ENCODE measurements at places on chromosomes 5 and 9.

DNA sequence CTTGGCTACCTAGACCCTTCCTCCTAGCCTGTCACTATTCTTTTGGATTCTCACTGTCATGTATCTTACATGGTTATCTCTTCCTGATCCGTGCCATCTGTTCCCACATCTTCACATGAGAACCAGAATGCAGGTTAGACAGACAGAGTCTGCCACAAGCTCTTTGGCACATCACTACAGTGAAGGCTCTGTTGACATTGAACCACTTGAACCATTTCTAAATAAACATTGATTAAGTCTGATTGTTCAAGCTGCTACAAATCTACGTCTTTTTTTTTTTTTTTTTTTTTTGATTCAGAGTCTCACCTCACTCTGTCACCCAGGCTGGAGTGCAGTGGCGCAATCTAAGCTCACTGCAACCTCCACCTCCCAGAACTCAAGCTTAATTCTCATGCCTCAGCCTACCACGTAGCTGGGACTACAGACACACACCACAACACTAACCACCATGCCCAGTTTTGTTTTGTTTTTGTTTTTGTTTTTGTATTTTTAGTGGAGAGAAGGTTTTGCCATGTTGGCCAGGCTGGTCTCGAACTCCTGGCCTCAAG, 85.1 kb upstream of the LRRTM2 start:
- no peak for DNase-seq

- no peak for DNase-seq
Measured at GRCh38 chr9:96232539-96233241, 69.3 kb downstream of the HSD17B3 start.

DNA sequence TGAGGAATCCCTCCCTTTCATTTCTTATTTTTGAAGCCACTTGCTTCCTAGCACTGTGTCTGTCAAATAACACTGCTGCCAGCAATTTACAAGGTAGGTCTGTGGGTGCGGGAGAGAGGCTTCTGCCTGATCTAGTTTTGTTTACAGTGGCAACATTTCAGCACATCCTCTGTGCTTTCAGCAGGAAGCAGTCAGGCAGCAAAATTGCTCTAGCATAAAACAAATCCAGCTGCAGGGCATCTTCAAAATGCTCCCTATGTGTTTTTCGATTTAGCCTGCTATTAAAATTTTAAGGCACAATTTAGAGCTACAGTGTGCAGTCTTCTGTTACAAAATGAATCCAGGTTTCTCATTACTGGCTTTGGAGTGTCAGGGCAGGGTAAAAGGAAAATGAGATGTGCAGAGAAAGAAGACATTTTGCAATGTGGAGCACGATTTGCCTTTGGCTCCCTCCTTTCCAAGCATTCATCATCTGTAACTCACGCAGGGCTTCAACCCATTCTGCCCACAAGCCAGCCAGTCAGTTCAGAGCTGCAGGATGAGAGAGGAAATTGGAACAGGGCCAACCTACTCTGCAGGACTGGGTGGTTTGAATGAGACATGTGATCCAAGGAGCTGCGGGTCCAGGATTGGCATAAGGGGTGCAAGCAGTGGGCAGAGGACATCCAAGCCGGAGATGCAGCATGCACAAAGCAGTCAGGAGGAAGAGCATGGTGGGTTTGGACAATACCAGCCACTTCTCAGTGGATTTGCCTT, 143.4 kb upstream of the APC start:
- no peak for DNase-seq

DNA sequence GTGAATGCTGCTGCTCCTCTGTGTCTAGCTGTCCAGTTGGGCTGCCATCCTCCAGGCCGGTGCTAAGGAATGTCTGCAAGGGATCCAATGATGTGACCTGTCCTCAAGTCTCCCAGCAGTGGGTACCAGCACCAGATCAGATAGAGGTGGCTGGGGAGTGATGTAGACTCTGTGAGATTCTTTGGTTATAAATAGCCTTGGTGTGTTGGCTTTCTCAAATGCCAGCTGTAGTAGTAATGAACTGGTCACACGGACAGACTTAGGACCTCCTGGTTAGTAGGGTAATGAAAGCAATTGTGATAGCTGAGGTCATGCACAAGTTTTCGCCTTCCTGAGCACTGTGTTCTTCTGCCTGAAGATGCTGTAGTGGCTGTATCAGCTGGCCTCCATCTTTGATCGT, 29.9 kb upstream of the RANBP6 start:
- DNase-seq: no peak

DNA sequence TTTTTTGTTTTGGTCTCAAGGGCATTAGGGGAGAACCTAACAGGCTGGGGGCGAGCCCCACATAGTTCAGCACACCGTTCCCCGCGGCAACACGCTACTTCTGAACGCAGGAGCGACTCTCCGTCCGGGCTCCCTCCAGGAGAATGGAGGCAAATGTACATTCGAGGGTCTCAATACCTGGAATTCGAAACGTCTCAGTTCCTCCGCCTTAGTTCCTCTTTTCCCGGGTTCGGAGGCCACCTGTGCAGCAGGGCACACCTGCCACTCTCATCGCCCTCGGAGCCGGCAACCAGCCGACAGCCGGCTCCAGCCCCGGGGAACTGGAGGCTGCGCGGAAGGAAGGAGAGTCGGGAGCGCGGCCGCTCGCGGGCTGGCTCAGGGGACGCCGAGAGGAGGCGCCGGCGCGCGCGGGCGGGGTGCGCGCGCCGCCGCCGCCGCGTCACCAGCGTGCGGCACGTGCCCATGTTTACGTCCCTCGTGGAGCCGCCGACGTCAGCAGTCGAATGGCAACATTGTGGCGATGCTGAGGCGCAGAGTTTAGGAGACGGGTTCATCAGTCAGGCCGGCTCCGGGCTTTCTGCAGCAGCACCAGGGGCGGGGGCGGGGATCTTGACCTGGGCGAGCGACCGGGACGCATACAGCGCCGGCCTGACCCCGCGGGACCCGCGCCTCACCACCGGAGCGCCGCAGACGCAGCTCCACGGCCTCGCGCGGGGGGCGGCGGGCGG, at the start of gene JMY:
Gene JMY, plus strand, starts transcription at position 498 of the 728 bp plus-strand sequence. CDS start 520 bp downstream, outside the sequence.
- peak; percentile 74 for DNase-seq

- DNase-seq: no peak
Measured at GRCh38 chr9:5510360-5510931, at the start of gene PDCD1LG2. Gene PDCD1LG2, plus strand, starts transcription at chr9:5510531. Its CDS starts 12,016 bp downstream, at chr9:5522547.

DNA sequence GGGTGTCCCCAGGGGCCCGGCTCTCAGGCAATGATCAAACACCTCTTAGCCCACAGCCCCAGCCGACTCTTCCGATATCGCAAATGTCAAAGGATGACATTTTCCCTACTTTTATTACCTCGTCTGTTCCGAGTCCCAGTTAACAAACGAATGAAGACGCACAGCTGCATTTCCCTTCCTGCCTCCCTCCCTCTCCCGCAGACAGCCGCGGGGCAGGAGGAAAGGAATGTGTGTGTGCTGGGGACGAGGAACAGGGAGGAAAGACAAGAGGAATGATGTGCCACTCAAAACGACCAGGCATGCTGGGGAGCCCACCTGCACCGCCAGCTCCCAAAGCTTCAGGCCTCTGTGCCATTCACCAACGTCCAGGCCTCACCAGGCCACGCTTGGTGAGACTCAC, 125.9 kb upstream of the SARDH start:
- no peak for DNase-seq

- no peak for DNase-seq
Measured at GRCh38 chr5:104265531-104266140, 703.0 kb upstream of the NUDT12 start.

DNA sequence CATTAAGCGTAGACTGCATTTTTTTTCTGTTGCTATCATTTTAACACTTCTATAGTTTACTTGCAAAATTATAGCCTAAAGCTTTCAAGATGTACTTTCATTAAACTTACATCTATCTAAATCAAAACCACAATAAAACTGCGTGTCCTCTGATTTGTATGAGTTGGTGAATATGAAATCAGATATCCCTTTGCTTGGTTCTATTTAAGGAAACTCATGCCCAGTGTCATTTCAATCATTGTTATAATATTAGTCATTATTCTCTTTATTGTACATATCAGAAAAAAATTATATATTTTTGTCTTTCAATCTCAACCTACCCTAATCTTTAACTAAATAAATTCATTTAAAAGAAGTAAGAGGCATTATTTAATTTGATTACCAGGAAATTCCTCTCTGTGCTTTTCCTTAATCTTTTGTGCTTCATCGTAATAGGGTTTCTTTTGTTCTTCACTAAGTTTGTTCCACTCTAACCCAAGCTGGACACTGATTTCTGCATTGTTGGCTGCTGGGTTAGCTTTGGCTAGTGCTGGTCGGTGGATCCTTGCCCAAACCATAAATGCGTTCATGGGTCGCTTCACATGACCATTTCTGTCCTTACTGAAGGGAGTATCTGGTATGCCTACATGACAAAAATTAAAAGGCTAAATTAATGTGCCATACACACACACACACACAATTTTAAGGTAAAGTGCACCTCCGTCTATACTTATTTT, 3.8 kb downstream of the SOX30 start:
- DNase-seq: no peak

- DNase-seq: no peak
Measured at GRCh38 chr9:89460551-89460950, 37.4 kb downstream of the SEMA4D start.

DNA sequence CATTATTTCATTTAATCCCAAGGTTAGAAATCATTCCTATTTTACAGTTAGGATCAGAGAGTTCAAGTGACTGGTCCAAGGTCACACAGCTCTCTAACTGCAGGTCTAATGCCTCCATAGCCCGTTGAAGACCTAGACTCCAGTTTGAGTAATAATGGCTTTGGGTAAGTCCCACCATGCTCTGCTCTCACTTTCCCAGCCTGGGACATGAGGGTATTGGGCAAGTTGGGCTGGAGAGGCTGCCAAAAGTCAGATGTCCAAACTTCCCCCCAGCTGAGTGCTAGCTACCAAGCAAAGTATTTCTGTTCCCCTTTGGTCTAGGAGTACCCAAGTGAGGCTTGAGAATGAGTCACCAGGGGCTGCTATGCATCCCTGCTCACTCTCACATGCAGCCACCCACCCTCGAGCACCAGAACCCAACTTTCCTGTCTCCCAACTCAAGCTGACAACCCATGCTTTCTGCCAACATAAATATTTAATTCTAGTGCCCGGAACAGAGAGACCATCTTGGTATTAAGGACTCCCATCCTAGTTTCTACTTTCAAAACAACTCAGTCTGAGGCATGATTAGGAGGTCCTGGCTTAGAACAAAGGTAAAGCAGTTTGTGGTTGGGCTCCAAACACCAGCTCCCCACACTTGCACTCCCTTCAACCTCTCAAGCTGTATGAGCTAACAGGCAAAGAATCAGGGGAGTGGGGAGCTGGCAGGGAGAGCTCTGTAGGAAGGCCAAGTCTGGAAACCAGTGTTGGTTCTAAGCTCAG, 236.5 kb upstream of the TRIM32 start:
- DNase-seq: no peak

- DNase-seq: no peak
Measured at GRCh38 chr9:70924895-70925547, 196.4 kb downstream of the TRPM3 start.

DNA sequence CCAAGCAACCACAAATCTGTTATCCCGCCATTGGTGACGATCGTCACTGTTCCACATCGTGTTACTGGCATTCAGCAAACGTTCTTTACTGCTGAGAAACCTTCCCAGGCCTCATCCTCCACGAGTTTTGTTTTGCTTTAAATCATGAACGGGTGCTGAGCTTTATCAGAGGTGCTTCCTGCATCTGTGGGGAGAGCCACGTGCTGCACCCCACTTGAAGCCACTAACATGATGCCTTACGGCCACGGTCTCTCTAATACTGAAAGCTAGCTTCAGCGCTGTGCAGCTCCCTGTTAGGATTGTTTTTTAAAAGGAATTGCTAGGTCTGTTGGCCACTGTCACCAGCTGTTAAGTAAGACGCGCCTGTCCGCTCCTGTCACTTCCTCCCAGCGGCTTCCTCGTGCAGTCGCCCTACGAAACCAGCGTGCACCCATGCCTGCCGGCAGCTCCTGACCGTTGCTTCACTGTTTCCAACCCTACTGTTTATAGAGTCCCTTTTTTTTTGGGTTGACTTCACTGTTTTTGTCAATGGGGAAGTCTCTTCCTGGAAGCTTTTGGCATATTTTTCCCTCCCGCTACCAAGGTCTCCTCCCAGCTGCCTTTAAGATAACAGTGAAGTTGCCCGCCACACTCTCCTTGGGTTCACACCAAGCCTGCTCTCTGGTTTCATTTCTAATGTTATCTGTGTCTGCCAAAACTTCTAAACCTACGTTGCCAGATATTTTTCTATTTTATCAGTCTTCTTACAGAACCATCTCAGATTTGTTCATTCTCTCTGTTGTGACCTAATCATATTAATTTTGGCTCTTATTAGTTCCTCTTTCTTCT, 20.3 kb downstream of the LPCAT1 start:
- no peak for DNase-seq

DNA sequence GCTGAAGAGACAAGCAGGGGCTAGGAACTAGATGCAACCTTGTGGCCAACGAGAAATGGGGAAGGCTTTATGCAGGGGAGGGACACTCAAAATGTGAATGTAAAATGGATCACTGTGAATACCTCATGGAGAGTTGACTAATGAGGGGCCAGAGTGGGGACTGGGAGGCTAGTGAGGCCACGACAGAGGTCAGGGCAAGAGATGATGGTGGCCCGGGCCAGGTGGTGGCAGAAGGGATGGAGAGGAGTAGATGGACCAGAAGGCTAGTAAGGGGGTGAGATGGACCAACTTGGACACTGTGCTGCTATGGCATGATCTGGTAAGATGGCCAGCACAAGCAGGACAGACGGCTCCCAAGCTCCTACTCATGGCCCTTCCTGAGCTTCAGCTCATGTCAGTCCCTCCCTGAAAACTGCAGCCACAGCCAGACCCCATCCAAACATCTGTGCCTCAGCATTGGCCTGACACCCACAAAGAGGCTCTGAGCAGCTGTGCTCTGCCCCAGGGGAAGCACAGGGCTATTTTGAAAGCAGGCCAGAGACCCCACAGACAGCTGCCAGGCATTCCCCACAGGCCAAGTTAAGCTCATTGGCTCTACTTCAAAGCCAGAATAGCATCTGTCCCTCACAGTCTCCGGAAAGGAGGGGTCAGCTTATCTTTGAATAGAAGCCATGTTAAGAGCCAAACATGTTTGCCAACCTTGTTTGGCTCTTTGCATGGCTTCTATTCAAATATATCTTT, 22.1 kb downstream of the P4HA2 start:
- no peak for DNase-seq

DNA sequence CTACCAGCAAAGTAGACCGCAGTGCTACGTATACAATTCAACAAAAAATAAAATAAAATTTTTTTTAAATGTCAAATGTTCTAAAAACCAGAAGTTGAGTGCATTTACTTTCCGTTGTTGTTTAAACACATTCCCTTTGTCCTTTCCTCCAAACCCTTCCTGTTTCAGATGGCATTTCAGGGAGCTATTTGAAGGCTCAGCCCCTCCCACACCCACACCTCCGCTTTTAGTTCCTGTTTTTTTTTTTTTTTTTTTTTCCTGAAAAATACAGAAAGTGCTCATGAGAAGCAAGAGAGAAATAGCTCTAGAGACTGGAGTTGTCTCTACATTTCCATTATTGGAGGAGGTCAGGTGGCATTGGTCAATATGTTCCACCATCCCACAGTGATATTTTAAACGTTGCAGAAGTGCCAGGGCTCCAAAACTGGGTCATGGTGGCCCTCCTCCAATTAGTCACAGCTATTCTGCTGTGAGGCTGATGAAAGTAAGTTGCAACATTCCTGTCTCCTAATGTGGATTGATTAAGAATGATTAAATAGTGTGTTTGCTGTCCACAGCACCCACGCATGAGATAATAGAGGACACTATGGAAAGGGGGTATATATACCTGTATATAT, 106.9 kb downstream of the GABRG2 start:
- no peak for DNase-seq

GRCh38 chr9:107373809-107374208, 90.7 kb downstream of the RAD23B start:
- no peak for DNase-seq

All from activated CD8-positive, alpha-beta memory T cell treated with anti-CD3 and anti-CD28 coated beads for 1 hour (primary cell).